ENCODE measurements at places on chromosomes 11 and 22. TPM values are rescaled to one million over a fixed set of nuclear protein-coding genes. Genes with fewer than 3 reads are reported as not detected.

Gene DLG2
- total RNA-seq: 0.23 TPM

DNA sequence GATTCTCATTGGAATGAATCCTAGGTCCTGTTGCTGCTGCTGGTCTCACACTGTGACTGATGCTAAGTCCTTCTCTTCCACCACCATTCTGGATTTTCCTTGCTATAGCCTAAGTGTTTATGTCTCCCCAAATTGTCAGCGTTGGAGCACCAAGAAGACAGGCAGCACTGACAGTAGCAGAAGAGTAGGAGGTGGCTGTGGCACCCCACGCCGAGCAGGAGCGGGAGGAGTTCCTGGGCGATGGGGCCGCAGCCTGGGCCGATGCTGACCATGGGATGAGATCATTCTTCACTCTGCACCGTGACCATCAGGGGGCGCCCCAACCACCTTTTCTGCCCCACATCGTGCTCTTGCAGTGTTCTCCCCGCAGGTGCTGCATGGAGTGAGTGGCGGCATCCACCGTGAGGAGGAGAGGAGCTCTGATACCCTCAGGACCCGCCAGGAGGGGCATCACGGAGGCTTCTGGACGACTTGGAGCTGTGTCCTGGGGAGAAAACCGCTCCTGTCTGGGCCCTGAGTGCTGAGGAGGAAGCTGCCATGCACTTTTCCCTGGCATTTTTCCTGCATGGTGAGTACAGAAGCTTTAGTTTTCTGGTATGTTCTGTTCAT lies 57.0 kb downstream of the LRRC74B start:
- peak; percentile 42 for DNase-seq

DNA sequence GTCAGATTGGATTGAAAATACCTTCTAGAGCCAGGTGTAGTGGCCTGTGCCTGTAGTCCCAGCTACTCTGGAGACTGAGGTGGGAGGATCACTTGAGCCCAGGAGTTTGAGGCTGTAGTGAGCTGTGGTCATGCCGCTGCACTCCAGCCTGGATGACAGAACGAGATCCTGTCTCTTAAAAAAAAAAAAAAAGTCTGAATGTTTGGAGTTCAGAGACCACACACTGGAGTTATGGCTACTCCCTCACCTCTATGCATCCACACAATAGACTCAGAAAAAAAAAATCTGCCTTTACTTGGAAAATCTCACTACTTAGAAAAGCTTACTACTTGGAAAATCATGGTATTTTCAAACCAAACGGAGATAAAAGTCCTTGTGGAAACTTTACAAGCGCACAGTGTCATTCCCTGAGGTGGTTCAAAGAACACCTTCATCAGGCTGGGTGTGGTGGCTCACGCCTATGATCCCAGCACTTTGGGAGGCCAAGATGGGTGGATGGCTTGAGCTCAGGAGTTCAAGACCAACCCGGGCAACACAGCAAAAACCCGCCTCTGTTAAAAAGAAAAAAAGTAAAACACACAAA lies 63.9 kb upstream of the PICALM start:
- DNase-seq: no peak

Gene TBX10
- total RNA-seq: not detected

Gene P4HA3
- total RNA-seq: 0.74 TPM

- no peak for DNase-seq
These were observed 3.0 kb upstream of the SEC14L3 start for GRCh38 chr22:30474683-30475424.

GRCh38 chr11:64268025-64268892 lies 16.2 kb downstream of the BAD start:
- peak; percentile 60 for DNase-seq

Gene GRIA4
- not detected for total RNA-seq

GRCh38 chr11:67055812-67056211 lies 835 bp upstream of the RHOD start:
- no peak for DNase-seq

- no peak for DNase-seq
These were observed 10.9 kb upstream of the WT1 start for GRCh38 chr11:32446227-32446626.

- no peak for DNase-seq
These were observed 23.4 kb upstream of the WNT7B start for GRCh38 chr22:46000081-46001027.

GRCh38 chr11:60281485-60281884 lies 1.0 kb downstream of the MS4A4A start:
- DNase-seq: no peak
